ENCODE measurements at places on chromosomes 4 and X.
A peak's percentile ranks its signal among the peaks of the same experiment; 100 is the strongest.

DNA sequence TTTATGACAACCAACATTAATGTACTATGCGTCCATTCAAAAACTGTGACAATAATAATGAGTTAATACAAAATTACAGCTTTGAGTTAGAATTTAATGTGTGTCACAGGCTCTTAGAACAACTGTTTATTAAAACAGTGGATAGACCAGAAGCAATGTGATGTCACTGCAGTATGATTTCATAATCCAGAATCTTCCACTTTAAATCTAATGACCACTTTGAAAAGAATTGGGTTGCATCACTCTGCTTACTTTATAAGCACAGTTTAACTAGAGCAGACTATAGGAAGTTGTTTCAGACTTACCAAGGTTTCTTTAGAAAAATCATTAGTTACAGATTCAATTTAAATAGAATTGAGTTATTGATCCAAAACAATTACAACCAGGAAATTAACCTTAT is 758.5 kb downstream of the KCTD8 start:
- DNase-seq = no peak

- DNase-seq = no peak
These were observed 9.4 kb upstream of the TET2 start for GRCh38 chr4:105137121-105137875.

GRCh38 chr4:183657564-183657963 is 1.4 kb downstream of the RWDD4 start:
- DNase-seq = no peak

DNA sequence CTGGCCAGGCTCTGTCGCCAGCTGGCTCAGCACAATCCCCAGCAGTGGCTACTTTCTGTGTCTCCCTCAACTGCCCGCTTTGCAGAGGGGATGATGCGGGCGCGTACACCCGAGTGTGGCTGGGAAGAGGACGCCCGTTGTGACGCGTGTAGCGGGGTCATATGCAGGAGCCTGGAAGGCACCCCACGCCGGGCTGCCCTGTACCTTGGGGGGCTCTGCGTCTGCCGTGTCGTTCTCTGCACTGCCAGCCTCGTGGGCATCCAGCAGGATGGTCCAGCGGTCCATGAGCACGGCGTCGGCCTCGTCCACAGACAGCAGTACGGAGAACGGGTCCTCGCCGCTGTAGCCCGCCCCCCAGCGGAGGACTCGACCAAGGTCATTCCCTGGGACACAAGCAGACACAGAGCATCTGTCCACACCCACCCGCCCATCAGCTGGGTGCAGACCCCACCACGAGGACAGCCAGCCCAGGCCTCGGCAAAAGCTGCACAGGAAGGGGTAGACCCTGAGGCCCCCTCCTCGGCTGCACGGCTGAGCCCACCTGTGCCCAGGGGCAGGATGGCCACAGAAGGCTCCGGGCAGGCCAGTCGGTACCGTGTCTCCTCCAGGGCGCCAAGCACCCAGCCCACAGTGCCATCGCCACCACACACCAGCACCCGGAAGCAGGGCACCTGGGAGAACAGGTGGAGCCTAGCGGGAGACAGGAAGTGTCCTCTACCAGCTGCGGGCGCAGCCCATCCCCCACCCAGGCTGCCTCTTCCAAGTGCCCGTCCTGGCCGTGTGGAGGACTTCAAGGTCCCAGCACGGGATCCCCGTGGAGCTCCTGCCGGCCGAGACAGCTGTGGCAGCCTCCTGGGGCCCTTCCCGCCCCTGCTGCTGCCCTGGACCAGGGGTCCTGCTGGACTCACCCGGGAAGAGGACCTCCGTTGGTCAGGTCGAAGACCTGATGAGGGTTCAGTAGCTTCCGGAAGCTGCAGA is 10.8 kb downstream of the DGKQ start:
- no peak for DNase-seq

GRCh38 chr4:147994491-147995385 is 262.9 kb downstream of the ARHGAP10 start:
- DNase-seq = no peak

GRCh38 chrX:65528293-65528692 is 6.3 kb downstream of the LAS1L start:
- no peak for DNase-seq

GRCh38 chr4:159298502-159298901 is 195.6 kb downstream of the RAPGEF2 start:
- no peak for DNase-seq

DNA sequence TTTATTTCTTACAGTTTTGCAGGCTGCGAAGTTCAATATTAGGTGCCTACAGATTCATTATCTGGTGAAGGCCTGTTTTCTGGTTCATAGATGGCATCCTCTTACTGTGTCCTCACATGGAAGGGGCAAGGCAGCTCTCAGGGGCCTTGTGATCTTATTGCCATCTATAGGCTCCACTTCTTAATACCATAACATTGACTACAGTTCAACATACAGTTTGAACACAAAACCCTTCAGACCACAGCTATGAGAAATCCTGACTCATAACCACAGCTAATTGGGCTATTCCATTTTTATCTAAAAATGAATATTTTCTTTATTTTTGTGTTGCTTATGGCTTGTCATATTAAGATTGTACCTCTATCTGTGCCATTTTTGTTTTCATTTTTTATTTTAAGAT is 72.3 kb downstream of the STAG2 start:
- DNase-seq = no peak

- DNase-seq = no peak
These were observed 37.1 kb downstream of the ITM2A start for GRCh38 chrX:79330022-79330421.

DNA sequence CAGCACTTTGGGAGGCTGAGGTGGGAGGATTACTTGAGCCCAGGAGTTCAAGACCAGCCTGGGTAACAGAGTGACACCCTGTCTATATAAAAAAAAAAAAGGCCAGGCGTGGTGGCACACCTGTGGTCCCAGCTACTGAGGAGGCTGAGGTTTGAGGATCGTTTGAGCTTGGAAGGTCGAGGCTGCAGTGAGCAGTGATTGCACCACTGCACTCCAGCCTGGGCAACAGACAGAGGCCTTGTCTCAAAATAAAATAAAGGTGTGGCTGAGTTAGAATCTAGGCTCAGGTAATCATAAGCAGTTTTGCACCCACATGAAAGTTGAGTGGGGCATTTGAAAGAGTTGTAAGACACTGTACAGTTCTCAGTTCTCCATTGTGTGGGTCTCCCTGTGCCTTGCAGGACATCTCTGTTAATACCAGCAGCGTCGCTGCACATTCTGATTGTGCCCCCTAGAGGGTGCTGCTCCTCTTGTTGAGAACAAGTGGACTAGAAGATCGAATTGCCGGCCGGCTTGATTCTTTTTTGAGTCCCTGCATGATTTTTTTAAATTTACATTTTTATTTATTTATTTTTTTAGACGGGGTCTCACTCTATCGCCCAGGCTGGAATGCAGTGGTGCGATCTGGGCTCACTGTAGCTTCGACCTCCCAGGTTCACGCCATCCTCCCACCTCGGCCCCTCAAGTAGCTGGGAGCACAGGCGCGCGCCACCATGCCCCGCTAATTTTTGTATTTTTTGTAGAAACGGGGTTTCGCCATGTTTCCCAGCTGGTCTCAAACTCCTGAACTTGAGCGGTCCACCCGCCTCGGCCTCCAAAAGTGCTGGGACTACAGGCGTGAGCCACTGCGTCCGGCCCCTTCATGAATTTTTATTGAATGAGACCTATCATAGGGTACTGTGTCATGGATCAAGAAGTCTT is 73.6 kb upstream of the RBMX start:
- peak; percentile 44 for DNase-seq

DNA sequence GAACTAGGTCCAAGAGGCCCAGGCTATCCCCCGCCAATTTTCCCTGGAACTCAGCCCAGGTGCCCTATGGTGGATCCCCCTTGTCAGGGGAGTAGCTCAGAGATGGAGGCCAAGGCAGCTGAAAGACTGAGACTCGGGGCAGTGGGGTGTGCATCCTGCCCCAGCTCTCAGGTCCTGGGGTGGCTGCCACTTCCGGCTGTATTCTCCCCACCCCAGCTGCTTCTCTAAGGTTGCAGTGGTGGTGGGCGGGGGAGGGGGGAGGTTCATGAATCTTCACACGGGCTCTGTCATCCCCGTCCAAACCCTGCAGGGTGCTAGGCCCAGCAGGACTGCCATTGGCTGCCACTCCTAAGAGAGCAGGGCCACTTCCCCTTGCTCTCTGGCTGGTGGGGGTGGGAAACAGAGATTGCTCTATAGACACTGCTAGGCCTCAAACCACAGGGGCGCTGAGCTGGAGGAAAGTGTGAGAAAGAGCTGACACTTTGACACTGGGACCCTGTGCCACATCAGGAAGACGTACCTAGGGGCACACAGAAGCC is 1.5 kb downstream of the SASH3 start:
- DNase-seq = peak; percentile 93

DNA sequence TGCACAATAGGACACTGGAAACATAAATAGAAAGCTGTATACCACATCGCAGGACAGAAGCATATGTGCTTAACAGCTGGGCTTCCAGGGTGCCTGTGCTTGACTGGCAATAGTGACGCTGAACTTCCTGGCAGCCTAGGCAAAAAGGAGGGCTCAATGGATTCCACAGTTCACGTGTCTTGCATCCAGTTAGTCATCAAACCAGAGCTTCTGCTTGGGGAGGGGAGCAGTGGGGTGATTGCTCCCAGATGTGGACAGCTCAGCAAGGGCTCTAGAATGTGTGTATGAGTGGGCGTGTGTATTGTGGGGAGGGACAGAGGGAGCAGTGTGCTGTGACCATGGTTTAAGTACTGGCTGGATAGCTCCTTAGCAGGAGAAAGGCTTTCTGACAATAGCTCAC is 2.3 kb downstream of the PRRG3 start:
- no peak for DNase-seq

GRCh38 chrX:129553619-129554288 is 13.7 kb downstream of the OCRL start:
- no peak for DNase-seq

DNA sequence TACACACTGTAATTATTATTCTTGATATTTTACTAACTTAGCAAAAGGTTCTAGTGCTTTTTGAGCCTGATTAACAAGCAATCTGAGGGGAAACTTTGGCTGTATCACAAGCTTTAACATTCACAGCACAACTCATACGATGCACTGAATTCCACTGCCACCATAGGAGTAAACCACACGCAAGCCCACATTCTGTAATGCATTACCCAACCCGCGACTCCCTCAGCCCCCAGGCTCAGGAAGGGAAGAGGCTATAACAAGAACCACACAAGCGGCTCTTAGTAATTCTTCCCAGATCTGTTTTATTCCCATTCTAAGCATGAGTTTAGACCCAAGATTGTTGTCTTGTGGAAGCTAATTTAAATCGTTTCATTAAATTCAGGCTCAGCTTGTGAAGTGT is 138.5 kb upstream of the TBL1X start:
- no peak for DNase-seq

GRCh38 chr4:185112104-185112503 is 31.0 kb upstream of the SLC25A4 start:
- no peak for DNase-seq

DNA sequence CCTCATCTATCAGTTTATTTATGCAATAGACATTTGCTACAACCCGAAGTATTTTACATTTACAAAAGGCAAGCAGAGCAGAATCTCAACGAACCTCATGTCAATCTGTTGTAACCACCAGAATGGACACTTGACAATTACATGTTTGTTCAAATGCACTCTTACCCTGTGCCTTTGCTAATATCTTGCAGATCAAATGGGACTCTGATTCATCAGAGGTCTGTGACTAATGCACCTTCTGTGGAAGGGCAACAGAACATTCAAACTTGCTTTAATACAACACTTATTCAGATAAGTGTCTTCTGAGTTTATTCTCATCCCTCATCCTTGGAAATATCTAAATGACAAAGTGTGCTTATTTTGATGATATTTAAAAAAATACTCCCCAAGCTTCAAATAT is 644.7 kb upstream of the PCDH10 start:
- no peak for DNase-seq

- no peak for DNase-seq
These were observed 38.6 kb downstream of the PTCHD1 start for GRCh38 chrX:23373129-23373804.

DNA sequence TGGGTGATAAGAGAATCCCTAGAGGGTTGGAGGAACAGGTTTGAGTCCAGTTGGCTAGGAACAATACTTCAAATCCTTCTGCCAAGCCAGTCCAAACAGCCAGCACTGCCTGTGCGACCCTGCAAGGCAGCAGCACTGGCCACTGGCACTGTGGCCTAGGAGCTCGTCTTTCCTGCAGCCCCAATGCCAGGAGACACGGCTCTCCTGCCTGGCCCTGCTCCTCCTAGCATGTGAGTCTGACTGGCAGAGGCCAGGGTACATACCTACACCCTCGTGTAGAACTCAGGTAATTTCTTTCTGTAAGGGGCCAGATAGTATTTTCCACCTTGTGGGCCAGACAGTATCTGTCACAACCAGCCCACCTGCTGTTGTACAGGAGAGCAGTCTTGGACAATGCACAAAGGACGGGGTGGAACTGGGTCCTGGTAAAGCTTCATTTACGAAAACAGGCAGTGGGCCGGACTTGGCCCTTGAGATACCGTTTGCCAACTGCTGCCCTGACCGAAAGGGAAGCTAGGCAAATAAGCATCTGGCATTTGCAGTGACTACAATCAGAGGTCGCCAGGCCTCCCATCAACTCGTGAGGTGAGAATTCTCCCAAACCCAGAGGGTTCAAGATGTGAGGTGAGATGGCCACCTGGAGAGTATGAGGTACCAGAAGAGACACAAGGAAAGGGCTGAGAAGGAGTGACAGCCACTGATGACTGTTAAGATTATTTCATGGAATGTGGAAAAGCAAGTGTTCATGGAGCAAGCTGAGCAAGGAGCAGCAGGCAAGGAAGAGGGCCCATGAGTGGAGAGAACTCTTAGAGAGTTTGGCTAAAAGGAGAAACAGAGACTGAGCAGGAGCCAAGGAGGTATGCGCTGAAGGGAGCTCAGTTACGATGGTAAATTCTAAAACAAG is 29.8 kb upstream of the IRAK1 start:
- DNase-seq = no peak

GRCh38 chr4:36041340-36041739 is 203.0 kb downstream of the ARAP2 start:
- DNase-seq = no peak

GRCh38 chrX:135463937-135464336 is 42.2 kb downstream of the SMIM10L2A start:
- DNase-seq = no peak

- no peak for DNase-seq
These were observed 444.0 kb upstream of the PITX2 start for GRCh38 chr4:111066887-111067286.

- no peak for DNase-seq
These were observed 489.2 kb upstream of the CTSO start for GRCh38 chr4:156442912-156443311.

GRCh38 chr4:26719954-26720552 is 136.2 kb downstream of the TBC1D19 start:
- DNase-seq = no peak

GRCh38 chr4:130985371-130985770 is 1889.4 kb downstream of the C4orf33 start:
- no peak for DNase-seq

DNA sequence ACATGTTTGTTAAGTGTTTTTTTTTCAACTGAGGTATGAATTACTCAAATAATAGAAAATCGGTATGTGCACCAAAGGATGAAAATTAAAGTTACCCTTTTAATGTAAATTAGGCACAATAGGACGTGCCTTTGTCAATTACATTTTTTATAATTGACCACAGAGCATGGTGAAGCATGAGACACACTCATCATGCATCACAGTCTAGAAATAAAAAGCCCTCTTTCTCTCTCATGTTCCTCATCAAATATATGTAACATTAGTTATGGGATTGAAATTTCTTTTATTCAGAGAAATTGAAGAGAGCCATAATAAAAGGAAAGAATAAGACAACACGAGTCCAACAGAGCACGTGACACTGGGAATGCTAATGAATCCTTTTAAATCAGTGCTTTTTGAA is 3.5 kb downstream of the GNRHR start:
- DNase-seq = no peak

Data from CD4-positive, alpha-beta memory T cell (primary cell).